ENCODE measurements at places on chromosomes 3 and 15. TPM values are rescaled to one million over a fixed set of nuclear protein-coding genes. Genes with fewer than 3 reads are reported as not detected.

CLRN1 gene
- not detected for total RNA-seq

GRCh38 chr3:76561494-76562236 lies 478.2 kb upstream of the ROBO2 start:
- no peak for DNase-seq

GRCh38 chr15:100341750-100342560 lies at the start of gene ADAMTS17:
Gene ADAMTS17 (minus strand): TSS chr15:100341975. CDS start chr15:100341899, 76 bp downstream.
- DNase-seq, result peak; percentile 99

GRCh38 chr15:67685008-67685599 lies 140.2 kb upstream of the SKOR1 start:
- no peak for DNase-seq

DNA sequence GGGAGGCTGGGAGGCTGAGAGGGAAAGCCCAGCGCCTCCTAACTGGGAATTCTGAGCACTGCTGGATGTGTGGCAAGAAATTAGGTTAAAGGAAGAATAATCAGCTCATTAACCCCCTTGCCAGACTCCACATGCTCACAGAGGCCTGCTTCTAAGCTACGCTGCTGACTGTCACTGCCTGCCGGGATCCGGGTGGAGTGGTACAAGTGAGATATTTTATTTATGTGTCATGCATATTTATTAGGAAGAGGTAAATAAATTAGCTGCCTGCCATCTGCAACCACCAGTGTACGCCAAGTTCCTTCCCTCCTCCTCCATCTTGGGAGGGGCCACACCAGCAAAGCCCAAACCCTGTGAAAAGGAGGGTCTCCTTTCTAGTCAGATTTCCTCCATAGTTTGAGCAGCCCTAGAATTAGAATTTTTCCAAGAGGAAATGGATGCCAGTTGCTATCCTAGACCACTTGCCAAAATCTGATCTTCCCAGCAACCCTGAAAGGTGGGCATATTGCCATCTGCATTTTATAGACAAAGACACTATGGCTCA lies 43.5 kb upstream of the GRIP2 start:
- no peak for DNase-seq

DNA sequence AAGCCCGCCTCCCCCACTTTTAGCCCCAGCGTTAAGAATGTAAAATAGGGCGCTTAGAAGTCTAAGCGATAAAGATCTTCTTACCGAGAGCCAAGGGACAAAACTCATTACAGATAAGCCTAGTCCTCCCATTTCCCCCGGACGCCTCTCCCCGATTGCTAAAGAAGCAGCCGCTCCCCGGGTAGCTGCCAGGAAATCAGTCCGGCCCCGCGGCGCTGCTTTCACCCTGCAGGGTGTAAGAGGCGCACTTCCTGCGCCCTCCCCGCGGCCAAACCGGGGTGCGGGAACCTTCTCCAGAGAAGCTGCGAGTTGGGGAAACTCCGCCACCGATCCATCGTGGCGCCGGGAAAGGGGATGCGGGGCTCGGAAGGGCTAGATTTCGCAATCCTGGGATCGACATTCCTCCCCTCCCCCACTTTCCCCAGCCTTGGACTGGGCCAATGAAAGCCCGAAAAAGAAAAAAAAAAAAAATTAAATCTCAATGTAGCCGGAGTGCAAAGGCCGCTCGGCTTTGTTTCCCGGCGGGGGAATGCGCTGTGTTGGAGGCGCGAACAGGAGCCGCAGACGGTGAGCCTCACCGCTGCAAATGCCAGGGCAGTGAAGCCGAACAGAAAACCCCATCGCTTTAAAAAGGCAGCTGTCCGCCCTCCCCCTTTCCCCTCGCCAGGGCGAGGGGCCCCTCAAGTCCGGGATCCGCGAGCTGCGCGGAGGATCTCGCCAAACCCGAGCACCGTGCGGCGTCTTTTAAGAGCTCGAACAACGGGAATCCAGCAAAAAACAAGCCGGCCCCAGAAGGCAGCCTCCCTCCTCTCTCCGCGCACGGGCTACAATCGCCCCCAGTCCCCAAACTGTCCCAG lies 626 bp upstream of the PTPRG start:
- DNase-seq, result peak; percentile 96

DNA sequence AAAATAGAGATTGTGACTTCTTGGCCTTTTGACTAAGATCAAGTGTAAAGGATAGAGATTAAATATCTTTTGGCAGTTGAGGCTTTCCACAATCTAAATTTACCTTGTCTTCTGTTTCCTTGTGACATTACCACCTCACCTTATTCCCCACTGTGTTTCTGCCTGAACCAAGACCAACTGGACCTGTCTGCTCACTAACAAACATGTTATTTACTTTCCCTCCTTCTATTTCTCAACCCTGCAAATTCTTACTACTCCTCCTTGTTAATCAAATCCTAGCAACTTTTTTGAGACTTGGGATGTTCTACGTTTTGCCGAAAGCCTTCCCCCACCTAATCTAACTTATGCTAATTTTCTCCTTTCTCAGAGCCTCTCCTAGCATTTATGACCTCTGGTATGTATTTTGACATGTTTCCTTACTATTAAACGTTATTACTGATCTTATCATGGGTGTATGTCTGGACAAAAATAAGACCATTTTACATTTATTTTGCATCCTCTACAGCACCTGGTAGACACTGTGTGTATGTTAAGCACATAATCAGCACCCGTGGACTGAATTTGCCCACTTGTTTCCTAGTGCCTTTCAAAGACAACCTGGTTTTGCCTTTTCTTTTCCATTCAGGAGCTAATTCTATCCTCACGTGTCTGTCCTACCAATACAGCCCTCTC lies 7.6 kb upstream of the CCNL1 start:
- no peak for DNase-seq

STX19 gene
- not detected for total RNA-seq

GRCh38 chr3:97882975-97883598 lies 61.3 kb downstream of the CRYBG3 start:
- DNase-seq, result no peak

CASR gene
- total RNA-seq, result not detected

DNA sequence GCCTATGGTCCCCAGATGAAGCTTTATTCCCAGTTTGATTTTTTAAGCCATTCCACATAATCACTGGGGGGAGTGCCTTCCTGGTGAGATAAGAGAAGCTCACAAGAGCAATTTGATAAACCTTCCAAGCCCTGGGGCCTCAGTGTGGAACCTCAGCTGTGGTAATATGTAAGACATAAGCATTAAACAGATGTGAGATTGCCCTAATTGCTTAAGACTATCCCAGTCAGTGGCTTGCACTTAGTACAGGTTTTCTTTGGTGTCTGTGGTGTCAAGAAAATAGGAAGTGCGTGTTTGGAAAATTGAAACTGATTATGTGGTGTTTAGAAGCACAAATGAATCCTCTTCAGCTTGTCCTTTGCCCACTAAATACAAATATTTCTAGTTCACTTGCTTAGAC lies 54.3 kb downstream of the LRRN1 start:
- no peak for DNase-seq

GRCh38 chr15:30940359-30940758 lies 36.6 kb downstream of the FAN1 start:
- no peak for DNase-seq

DNA sequence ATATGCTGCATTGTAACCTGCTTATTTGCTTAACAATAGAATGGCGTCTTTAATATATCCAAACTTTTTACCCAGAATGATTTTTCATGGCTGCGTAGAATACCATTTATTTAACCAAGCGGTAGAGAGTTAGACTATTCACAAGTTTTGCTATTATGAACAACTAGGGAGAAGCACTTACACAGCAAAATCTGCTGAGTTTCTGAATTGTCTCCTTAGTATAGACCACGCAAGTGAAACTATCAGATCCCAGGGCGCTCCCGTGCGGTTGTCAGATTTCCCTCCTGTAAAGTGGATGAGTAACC lies 12.6 kb upstream of the ADPGK start:
- DNase-seq, result no peak

- no peak for DNase-seq
These were observed 41.8 kb upstream of the NEO1 start for GRCh38 chr15:73010154-73011152.

DNA sequence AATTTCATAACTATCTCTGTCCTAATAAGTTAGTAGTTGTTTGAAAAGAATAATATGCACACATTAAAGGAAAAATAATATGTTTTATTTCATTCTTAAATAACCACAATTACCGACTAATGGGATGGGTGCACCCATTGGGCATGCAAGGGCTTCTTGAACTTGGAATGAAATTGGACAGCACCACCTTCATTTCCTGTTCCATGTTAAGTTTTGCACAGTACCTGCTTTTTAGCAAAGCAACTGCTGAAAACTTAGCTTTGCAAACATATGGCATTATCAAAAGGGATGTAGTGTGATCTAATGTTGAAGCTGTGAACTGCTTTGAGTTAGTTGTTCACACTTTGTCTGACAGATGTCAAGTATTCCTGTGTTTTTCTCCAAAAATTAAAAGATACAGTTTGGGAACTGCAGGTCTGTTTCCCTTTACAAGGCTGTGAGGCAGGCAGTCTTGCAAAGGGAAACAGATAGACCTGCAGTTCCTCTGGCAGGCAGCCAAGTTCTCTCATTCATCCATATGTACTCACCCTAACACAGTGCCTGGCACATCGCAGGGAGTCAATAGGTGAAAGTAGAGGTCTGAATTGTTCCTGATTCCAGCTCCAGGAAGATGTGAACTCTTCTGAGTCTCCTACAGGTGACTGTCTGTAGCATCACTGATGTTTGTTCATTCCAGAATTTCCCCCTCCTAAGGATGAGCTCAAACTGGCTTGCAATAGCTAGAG lies 64.3 kb upstream of the GOLGA8B start:
- DNase-seq, result no peak

GRCh38 chr3:114363554-114364202 lies 69.8 kb downstream of the TIGIT start:
- DNase-seq, result no peak

DNA sequence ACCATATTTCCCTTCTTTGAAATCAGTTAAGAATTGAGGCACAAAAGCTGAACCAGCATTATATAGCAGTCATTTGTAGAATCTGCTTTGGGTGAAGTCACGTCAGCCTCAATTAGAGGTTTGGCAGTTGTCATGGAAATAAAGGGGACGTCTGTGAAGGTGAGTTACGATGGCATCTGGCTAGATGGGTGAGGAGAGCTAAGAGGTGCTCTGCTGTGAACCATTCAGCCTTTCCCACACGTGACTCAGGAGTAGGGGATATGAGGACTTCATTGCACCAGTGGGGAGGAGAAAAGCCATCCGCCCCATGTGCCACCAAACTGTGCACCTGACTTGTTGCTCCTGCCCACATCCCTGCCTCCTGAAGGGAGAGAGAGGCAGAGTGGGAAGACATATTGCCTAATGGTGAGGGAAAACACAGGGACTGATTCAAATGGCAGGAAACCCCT lies 2.8 kb upstream of the C15orf40 start:
- DNase-seq, result no peak

DNA sequence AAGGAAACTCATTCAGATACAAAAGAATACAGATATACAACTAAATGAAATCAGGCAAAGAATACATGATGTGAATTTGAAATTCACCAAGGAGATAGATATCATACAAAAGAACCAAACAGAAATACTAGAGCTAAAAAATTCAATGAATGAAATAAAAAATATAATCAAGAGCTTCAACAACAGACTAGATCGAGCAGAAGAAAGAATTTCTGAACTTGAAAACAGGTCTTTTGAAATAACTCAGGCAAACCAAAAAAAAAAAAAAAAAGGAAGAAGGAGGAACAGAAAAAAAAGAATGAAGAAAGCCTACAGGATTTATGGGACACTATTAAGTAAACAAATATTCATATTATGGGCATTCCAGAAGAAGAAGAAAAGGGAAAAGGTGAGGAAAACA lies 137.8 kb downstream of the DMXL2 start:
- no peak for DNase-seq

- no peak for DNase-seq
These were observed 95.4 kb downstream of the SRGAP3 start for GRCh38 chr3:9153904-9154619.

DNA sequence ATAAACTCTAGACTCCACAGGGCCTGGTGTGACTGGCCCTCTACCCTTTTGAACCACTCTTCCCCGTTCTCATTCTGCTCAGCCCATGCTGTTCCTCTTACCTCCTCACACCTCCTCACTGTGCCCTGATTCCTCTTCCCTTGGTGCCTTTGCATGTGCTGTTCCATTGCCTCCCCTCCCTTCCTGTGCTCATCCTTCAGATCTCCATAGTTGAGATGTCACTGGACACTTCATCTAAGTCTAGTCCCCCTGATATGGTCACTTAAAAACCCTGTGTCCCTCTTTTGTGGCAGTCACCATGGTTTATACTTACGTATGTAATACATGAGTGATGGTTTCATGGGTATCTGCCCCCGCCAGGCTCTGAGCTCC lies 69.8 kb downstream of the LSM3 start:
- DNase-seq, result no peak

DNA sequence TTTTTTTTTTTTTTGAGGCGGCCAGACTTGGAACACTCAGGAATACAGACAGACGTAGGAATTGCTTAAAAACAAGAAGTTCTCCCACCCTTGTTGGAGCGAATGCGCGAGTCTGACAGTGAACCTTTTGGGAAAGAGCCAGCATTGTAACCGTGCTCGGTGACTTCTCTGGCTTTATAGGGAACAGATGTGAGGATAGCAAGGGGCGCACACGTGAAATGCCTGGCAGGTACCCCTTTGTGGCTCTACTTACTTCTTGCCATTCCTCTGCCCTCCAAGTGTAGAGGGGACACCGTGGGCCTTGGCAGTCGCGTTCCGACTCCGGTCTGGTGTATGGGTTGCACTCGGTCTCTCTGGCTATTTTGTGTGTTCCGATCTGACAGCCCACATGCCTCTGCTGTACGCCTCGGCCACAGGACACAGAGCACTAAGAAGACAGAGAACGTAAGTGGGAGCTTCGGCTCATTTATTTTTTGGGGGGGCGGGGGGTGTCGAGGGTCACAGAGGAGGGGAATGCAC lies 126.4 kb downstream of the ADAMTS9 start:
- peak; percentile 79 for DNase-seq

GRCh38 chr3:126554560-126555525 lies 3.9 kb downstream of the C3orf22 start:
- DNase-seq, result no peak

TUSC7 gene
- total RNA-seq, result not detected

SERPINI1 gene
- total RNA-seq, result 4.5 TPM

COL8A1 gene
- total RNA-seq, result 139 TPM

GRCh38 chr3:171260466-171260865 lies 199.7 kb downstream of the TNIK start:
- no peak for DNase-seq

RASL12 gene
- 216 TPM for total RNA-seq

DNA sequence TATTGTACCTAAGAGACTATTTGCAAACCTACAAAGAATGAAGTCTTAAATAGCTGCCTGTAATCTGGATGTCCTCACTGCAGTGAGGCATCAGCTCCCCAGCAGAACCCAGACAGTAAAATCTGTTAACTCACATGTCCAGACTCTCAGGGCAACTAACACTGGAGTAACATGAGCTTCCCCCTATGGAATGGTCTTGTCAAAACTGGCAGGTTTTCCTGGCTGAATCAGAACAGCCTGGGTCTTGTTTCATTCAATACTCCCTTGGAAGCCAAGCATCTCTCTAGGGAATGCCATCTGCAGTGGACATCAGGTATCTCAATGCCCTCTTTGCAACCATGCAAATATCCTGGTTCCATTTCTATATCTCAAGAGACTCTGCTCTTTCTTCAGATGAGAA lies 24.4 kb downstream of the PTPN9 start:
- DNase-seq, result no peak

- no peak for DNase-seq
These were observed 4.3 kb downstream of the PEAK1 start for GRCh38 chr15:77415450-77416147.

GRM7 gene
- not detected for total RNA-seq

GRCh38 chr15:75551091-75551490 lies 28.0 kb downstream of the PTPN9 start:
- no peak for DNase-seq

- DNase-seq, result no peak
These were observed 23.1 kb upstream of the MTHFS start for GRCh38 chr15:79919749-79920511.

GPR27 gene
- 2.5 TPM for total RNA-seq

Data from esophagus muscularis mucosa (tissue), 4 donors.